ENCODE measurements at places on chromosomes 7 and 10. TPM values are rescaled to one million over a fixed set of nuclear protein-coding genes. Genes with fewer than 3 reads are reported as not detected.

The ITPRID1 gene
- not detected for polyA plus RNA-seq

DNA sequence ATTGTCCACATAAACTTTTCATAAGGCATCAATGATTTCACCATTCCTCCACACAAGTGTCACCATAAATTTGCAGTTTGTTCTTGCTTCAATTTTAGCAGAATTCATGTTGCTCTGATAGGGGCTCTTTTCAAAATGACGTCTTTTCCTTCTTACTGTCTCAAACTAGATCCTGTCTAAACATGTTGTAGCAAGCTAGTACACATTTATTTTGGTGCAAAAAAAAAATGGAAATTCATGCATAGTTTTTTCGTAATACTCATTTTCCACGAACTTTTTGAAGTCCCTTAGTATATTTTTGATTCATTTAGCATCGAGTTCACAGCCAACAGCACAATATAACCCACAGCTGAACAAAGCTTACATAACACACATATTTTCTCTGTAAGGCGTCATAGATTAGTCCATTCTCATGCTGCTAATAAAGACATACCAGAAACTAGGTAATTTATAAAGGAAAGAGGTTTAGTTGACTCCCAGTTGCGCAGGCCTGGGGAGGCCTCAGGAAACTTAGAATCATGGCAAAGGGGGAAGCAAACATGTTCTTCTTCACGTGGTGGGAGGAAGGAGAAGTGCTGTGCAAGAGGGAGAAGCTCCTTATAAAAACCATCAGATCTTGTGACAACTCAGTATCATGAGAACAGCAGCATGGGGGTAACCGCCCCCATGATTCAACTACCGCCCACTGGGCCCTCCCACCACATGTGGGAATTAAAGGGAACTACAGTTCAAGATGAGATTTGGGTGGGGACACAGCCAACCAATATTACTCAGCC lies 301.5 kb downstream of the CCDC3 start:
- DNase-seq = peak; percentile 61

- no peak for DNase-seq
These were observed 376.2 kb upstream of the SEMA3C start for GRCh38 chr7:81294897-81295515.

The IFIT2 gene
- polyA plus RNA-seq = 1.1 TPM

The TMEM254 gene
- 15.3 TPM for polyA plus RNA-seq

DNA sequence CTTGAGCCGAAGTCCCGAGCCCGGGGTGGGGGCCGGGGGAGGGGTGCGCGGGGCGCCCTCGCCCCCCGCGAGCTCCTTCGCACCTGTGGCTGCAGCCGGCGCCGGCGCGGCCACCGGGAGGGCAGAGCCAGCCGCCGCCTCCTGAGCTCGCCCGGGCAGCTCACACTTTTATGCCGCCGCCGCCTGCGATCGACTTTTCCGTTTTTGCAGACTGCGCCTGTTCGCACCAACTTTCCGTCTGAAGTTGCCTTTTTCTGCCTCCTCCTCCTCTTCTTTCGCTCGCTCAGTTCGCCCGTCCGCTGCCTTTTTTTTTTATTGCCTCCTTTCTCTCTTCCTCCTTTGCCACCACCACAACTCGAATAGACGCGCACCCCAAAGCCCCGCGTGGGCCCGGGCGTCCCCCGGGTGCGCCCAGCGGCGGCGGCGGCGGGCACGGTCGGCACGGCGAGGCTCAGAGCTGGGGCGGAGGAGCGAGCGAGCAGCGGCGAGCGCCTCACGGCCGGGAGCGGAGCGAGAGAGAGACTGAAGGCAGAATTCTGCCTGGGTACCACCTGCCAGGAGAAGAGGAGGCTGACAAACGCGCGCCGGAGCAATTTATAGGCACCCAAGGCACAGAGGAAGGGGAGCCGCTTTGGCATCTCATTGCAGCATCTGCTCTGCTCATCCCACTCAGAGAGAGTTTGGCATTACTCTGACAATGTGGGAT lies at the start of gene C1QL3:
Gene C1QL3, minus strand, starts transcription at position 569 of the 706 bp plus-strand sequence. CDS start 814 bp downstream, outside the sequence.
- no peak for DNase-seq

GRCh38 chr7:91852263-91852741 lies 28.2 kb downstream of the MTERF1 start:
- DNase-seq = peak; percentile 92

The ZCWPW1 gene
- 1.4 TPM for polyA plus RNA-seq

The PAPOLB gene
- polyA plus RNA-seq = not detected

- DNase-seq = no peak
These were observed 8.6 kb upstream of the PPP2R2D start for GRCh38 chr10:131891929-131892805.

All from foreskin keratinocyte (primary cell).